DMS79 (cell line): ENCODE measurements at places on chromosomes 5 and 9.

DNA sequence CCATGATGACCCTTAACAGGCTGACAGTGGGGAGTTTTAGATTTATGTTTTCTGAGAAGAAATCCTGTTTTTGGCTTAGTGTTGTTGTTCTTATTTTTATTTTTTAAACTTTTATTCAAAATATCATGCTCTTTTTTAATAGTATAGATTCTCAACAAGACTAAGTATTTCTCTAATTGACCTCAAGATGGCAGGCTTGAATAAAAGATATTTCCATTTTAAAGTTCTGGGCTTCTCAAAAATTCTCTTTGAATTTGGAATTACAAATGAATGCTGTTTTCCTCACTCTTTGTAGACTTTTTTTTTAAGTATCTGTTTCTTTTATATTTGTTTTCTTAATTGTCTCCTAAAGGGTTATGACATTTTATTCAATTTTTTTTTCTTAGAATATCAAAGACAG, 50.0 kb upstream of the SH3GL2 start:
- DNase-seq, result peak; percentile 4

- no peak for DNase-seq
Measured at GRCh38 chr5:1795931-1796330, 3.7 kb downstream of the MRPL36 start.

GRCh38 chr5:169416583-169417196, 115.8 kb upstream of the SLIT3 start:
- peak; percentile 9 for DNase-seq

- no peak for DNase-seq
Measured at GRCh38 chr5:107590686-107591085, 80.1 kb downstream of the EFNA5 start.

GRCh38 chr9:5375790-5376477, 36.3 kb upstream of the RLN1 start:
- DNase-seq, result no peak

- DNase-seq, result no peak
Measured at GRCh38 chr5:39100851-39101396, 26.7 kb upstream of the RICTOR start.

GRCh38 chr5:2238732-2239131, 356.0 kb upstream of the IRX4 start:
- no peak for DNase-seq

- DNase-seq, result no peak
Measured at GRCh38 chr9:75087289-75087823, 599 bp downstream of the NMRK1 start.

GRCh38 chr5:103016167-103016566, 103.8 kb downstream of the GIN1 start:
- no peak for DNase-seq
